ENCODE measurements at places on chromosomes 2 and 18.

GRCh38 chr2:27370816-27371620 is 602 bp downstream of the SNX17 start:
- DNase-seq, result no peak

DNA sequence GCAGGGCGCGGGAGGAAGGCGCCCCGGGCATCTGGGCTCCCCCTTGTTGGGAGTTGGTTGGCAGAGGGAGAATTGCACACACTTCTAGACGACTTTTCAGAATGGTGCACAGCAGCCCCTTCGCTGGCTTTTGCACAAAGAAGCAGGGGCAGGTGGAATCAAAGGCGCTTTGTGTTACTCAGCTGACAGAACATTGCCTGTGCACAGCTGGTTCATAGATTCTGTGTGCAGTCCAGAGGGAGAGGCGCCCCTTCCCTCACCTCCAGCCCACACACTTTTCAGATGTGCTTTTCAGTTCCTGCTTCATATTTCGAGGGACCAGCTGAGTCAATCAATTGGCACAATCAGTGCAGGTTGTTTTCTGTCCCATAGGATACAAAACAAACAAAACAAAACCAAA is 348.4 kb upstream of the RAB12 start:
- no peak for DNase-seq

GRCh38 chr2:121063471-121063870 is 221.5 kb downstream of the TFCP2L1 start:
- no peak for DNase-seq

- DNase-seq, result no peak
These were observed 164.7 kb upstream of the MEIS1 start for GRCh38 chr2:66270247-66270646.

Measured in activated CD8-positive, alpha-beta memory T cell treated with anti-CD3 and anti-CD28 coated beads for 1 hour (primary cell).